ENCODE measurements at places on chromosomes 3 and 15.
A peak's percentile ranks its signal among the peaks of the same experiment; 100 is the strongest.

DNA sequence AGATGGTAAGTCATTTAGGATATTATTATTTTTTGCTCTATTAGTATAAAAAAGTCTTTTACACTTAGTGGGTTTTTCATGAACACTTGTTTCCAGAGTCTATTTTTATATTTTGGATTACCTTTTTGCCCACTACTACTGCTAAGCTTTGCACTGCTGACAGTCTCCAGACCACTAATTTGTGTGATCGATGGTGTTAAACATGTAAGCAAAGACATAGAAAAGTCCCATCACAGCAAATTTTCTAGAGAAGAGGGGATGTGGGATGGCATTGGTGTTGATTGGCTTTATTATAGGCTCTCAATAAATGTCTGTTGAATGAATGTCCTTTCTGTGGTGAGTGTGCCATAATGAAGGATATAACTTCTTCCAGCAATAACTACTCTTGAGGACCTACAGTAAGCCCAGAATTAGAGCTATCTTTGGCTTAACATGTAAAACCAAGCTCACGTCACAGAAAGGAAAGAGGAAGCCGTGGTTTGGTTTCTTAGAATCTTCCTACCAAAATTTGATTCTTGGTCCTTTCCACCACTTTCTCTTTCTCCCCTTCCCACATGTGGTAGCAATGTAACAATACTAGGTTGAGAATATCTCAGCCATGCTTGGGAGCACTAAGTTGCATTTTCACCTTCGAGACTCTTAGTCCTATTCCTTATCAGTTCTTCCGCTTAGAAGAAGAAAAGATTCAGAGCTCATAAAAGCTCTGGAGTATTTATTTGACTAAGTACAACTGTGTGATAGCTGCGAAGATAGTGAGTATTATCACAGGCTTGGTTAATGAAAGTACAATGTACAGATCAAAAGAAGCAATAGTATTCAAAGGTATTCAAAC lies 90.6 kb upstream of the UMPS start:
- no peak for DNase-seq

DNA sequence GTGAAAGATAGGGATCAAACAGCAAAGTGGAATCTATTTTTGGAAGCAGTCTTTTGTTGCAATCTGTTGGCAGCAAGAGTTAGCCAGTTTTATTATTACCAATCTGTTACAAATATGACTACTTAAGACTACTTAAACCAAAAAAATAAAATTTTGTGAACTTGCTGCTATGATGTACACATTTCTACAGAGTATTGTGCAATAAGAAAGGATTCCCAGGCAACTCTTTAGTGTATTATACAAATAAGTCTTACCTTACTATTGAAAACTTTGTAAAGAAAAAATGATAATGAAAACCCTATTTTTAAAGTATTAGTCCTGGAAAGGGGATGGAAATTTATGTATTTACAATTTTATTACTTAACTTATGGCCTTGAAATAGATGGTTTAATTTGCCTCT lies 44.7 kb downstream of the CADM2 start:
- no peak for DNase-seq

- DNase-seq, result no peak
Measured at GRCh38 chr3:122898298-122898697, 103.4 kb downstream of the SLC49A4 start.

- no peak for DNase-seq
Measured at GRCh38 chr3:69320871-69321271, 65.0 kb downstream of the FRMD4B start.

DNA sequence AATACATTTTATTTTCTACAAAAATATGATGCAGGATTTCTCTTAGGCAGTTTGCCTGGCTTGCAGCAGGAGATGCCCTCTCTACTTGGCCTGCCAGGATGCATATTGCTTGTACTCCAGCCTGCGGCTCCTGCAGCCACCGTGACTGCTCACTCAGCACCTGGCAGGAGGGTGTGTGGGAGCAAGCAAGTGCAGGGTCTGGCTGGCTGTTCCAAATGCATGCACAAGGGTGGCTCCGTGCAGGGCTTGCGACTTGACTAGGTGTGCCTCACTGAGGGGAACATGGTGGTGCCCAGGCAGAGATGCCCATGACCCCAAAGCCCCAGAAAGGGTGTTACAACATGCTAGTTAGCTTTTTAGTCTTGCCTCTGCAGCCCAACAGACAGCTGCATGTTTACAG lies 1240.2 kb upstream of the ALCAM start:
- no peak for DNase-seq

DNA sequence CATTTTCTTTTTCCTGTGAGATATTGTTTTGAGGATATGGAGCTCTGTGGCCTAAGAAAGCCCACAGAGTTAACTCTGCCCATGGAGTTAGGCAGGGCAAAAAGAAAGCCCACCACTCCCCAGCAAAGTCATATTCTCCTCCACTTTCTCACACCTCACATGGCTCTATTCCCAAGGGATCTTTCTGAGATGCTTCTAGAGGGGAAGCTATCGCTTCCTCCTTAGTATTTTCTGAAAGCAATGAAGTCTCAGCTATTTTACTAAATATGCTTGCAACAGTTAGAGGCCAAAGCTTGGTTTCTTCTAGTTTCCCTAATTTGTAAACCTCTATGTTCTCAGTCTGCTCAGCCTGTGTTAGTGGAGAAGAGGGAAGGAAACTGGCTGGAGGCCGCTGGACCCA lies 80.3 kb upstream of the EOMES start:
- DNase-seq, result no peak

DNA sequence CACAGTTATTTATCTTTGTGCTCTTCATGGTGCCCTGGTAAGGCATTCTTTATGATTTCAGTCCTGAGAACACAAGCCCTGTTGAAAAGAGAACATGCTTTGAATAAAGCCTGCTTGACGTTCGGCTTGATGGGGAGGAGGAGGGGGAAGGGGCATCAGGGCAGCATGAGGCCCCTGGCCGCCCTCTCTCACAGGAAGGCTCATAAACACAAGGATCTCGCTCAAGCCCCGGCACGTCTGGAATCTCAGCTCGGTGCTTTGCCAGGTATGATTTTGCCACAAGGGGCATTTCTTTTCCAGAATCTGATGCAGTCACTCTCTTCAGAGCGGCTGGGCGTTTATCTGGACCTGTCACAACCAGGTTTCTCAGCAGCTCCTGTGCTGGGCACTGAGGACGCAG lies 129.4 kb downstream of the DNAJB8 start:
- no peak for DNase-seq

DNA sequence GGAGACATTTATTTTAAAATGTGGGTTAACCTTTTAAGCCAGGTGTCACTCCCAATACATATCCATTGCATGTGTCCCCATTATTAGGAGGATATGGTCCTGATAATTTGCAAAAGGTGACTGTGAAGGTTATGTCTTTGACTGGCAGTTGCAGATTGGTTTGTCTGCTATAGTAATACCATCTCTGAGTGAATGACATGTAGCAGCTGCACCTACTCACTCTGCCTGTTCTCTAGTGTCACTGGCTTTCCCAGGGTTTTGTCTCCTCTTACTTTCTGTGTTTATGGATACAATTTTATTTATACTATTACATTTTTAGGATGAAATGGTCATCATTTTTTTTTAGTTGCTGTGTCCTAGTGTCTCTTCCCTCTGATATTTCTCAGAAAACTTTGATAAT lies 393.2 kb downstream of the C3orf38 start:
- DNase-seq, result no peak

DNA sequence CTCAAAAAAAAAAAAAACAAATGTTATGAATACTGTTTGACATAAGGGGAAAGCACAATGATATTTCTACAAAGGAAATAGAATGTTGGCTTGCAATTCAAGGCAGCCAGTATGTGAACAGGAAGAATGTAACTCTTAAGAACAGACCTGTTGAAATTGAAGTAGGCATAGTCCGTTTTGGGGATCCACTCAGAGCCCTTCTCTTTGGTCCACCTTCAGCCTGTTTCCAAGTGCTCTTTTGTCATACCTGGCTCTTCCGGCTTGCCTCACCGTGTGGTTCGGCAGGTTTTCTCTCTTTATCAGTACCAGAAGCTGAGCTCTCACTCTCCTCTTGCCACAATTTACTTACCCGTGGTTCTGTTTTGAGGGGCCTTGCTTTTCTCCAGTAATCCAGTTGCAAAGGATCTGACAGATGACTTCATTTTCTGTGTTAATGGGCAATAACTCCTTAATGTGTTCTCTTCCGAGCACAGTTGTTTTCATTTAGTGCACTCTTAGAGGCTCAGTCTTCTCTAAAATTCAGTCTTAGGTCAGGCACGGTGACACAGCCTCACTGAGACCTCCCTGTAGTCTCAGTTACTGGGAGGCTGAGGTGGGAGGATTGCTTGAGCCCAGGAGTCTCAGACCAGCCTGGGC lies 6.7 kb downstream of the ABHD17C start:
- no peak for DNase-seq

DNA sequence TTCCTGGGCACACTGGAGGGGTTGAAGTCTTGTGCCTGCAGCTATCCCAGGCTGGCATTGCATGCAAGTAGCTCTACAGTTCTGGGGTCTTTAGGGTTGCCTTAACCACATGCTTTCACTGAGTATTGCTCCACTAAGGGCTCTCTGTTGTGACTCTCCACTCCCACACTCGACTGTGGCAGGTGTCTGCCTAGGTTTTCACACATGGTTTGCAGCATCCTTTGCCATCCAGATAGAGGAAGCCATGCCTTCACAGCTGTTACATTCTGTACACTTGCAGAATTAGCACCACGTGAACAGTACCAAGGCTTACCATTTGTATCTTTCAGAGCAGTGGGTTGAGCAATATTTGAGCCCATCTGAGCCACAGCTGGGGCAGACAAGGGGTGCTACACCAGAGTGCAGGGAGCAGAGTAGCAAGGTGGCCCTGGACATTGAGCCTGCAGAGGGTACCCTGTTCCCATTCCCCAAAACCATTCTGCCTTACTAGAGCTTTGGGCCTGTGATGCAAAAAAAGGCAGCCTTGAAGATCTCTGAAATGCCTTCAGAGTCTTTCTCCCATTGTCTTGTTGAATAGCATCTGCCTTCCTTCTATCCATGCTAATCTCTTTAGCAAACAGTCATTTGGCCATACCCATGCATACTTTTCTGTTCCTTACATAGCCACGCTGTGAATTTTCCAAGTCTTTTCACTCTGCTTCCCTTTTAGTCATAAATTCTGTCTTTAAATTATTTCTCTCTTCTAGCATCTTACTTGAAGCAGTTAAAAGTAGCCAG lies 95.2 kb upstream of the PLCL2 start:
- DNase-seq, result no peak

- no peak for DNase-seq
Measured at GRCh38 chr3:177338697-177339219, 141.5 kb upstream of the TBL1XR1 start.

DNA sequence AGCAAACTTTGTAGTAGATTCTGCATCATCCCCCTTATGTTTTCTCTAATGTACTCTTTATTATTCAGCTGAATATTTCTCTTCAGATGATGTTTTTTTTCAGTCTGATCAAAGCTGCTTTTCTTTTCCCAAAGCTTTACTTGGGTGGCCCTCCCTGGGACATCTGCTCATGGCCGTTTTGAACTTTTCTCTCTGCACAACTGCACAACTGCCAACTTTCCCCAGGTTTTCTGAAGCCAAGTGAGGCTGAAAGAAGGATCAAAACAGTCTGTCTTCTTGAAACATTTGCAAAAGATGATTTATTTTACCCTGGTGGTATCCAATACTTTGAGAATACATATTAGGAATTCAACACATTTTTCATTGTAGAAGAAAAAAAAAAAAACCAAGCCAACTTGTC lies 43.0 kb downstream of the GASK1A start:
- no peak for DNase-seq

- DNase-seq, result no peak
Measured at GRCh38 chr15:66780973-66781718, 79.1 kb downstream of the SMAD6 start.

GRCh38 chr3:160227419-160227818 lies 2.2 kb downstream of the C3orf80 start:
- DNase-seq, result no peak

- DNase-seq, result no peak
Measured at GRCh38 chr15:76058714-76059319, 968 bp upstream of the TMEM266 start.

DNA sequence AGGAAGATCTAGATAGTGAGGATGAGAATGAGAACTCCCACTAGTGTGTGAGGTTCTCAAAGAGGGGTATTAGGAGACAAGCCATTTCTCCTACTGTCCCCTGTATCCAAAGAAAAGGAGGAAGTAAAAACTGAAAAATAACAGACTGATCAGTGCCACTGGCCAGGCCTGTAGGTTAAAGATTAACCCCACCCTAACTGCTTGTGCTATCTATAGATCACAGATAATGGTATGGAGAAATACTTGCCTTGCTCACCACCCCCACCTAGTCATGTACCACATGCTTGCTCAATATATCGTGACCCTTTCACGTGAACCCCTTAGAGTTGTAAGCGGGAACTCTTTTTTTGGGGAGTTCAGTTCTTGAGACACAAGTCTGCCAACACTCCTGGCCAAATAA lies 519.7 kb upstream of the FRG2C start:
- DNase-seq, result no peak

DNA sequence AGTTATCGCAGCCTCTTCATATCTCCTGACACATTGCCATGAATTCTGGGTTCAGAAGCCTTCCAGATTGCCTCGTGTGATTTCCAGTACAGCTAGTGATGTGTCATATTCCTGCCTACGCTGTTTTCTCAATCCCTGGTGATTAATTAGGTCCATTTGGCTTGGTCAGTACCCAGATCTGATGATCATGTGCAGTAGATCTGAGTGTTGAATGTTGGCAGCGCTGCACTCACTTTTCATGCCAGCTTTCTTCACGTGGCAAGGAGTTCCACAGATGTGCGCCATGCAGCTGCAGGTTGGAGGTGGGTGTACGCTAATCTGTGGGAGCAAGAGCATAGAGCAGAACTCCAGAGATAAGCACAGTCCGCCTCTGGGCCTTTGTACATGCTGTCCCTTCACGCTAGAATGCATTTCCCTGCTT lies 86.9 kb upstream of the COL6A5 start:
- DNase-seq, result no peak

- no peak for DNase-seq
Measured at GRCh38 chr3:53772562-53772961, 73.7 kb downstream of the CHDH start.

GRCh38 chr15:64985366-64986033 lies 4.2 kb downstream of the SPG21 start:
- DNase-seq, result no peak

- peak; percentile 10 for DNase-seq
Measured at GRCh38 chr15:68924866-68925560, 5.3 kb upstream of the SPESP1 start.

GRCh38 chr15:44066211-44066827 lies 128.8 kb downstream of the FRMD5 start:
- DNase-seq, result no peak

Measured in AG04449 (cell line).